ENCODE measurements at places on chromosomes 5 and 9.

GRCh38 chr5:171162596-171162995, 146.5 kb upstream of the TLX3 start:
- DNase-seq, result no peak

- no peak for DNase-seq
Observed at GRCh38 chr5:149731332-149731616, 1.2 kb downstream of the PPARGC1B start.

- no peak for DNase-seq
Observed at GRCh38 chr5:6492934-6493333, 44.3 kb downstream of the UBE2QL1 start.

DNA sequence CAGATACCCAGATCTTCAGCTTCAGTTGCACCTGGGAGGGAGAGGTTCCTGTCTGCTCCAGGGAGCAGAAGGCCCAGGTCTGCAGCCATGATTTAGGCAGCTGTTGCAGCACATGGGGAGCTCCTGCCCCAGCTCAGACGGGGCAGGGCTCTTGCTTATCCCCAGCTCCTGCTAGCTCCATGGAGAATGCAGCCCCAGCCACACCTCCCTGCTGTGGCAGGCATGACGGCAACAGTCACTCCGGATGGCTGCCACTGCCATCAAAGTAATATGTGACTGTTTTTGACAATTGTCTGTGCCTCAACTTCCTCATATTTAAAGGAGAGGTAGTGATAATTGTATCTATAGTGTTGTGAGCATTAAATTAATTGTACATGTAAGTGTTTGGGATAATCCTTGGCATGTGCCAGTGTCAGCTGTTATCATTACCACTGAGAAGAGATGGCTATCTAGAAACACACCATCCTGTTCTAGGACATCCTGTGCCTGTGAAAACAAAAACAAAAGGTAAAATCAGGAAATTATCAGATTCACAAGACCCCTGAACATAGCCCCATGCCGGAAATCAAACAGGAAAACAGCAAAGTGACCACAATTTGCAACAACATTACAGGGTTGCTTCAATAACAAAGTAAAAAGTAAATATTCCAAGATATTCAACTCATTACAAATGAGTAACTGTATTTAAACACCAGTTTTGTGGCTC, 1048.8 kb upstream of the ACO1 start:
- peak; percentile 30 for DNase-seq

GRCh38 chr5:123178683-123179082, 89.6 kb downstream of the PRDM6 start:
- DNase-seq, result no peak

GRCh38 chr5:101045689-101046088, 142.6 kb upstream of the ST8SIA4 start:
- DNase-seq, result peak; percentile 43

- peak; percentile 49 for DNase-seq
Observed at GRCh38 chr9:128006332-128006996, 25.7 kb upstream of the EEIG1 start.

- DNase-seq, result no peak
Observed at GRCh38 chr5:93580063-93580926, 724 bp downstream of the NR2F1-AS1 start.

DNA sequence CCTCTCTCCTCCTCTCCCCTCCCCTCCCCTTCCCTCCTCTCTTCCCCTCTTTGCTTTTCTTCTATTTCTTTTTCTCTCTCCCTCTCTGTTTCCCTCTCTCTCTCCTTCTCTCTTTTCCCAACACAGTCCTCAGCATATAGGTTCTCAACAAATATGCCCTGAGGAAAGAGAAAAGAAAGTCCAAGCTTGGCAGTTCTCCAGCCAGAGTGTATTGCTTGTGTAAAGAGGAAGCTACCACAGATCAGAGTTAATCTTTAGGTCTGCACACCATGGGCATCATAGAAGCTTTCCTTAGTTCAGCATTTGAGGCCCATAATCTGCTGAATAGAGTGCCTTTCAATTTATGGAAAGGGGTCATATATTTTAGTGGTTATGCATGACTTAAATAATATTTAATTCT, 382.8 kb upstream of the WWC1 start:
- DNase-seq, result no peak

DNA sequence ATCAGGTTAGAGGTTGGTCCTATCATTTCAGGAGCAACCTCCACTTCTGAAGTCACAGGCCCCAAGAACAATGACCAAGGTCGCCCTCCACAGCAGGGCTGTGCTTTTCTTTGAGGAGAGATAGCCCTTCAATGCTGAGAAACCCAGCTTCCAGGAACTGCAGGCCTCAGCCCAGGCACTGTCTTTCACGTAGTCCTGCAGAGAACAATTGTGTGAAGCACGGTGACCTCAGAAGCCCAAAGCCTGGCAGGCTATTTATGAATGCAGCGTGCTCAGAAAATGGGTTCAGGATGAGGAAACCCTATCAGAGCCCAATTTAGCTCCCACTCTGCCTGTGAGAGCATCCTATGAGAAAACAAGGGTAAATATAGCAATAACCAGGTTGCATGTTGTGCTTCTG, 388.3 kb downstream of the PLK2 start:
- DNase-seq, result no peak

- no peak for DNase-seq
Observed at GRCh38 chr9:116741086-116741740, 54.1 kb downstream of the TRIM32 start.

DNA sequence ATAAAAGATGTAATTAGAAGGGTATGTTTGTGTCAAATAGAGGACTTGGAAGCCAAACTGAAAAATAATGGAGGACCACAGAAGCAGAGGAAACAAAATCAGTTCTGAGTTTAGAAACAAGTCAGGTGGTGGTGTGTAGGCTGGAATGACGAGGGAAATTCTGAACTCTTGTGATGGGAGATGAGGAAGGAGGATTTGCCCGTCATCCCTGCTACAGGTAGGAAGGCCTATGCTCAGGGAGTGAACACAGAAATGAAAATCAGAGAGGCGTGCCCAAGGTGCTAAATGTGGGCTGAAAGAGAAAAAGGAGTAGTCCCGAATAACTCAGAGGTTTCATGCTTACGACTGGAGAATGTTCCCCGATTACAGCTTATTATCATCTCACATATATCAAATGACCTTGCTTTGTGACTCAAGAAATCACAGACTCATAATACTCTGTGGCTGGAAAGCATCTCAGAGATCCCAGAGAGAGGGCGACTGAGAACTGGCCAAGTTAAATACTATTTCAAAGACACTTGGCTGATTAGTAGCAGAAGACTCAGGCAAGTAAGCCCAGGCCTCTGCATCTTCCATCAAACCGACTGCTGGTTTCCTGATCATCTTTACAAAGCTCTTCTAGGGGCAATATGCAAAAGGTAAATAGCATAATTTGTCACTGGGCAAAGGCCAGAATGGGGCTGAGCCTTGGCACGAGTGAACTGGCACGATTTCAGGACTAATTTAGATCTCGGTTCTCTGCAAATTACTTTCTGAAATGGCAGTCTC, 126.0 kb downstream of the SUSD1 start:
- DNase-seq, result no peak

DNA sequence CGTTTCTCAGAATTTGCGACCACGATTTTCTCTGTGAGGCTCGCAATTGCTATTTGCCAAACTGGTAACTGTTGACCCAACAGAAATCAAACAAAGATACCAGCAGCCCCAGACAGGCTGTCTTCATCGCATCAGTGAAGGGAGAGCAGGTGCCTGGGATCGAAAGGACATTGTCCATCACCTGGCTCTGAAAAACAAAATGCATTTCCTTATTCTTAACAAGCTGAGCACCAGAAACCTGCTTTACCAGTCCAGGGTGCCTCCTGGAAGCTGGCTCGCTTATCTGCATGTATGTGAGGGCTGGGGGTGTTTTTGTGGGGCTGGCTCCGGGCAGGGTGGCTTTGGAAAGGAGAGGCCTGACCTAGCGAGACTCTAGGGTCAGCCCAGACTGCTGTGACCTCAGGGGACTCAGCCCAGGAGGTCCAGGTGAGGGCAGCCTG, 24.7 kb downstream of the WWC1 start:
- no peak for DNase-seq

- no peak for DNase-seq
Observed at GRCh38 chr5:118060833-118061232, 927.5 kb downstream of the DTWD2 start.

DNA sequence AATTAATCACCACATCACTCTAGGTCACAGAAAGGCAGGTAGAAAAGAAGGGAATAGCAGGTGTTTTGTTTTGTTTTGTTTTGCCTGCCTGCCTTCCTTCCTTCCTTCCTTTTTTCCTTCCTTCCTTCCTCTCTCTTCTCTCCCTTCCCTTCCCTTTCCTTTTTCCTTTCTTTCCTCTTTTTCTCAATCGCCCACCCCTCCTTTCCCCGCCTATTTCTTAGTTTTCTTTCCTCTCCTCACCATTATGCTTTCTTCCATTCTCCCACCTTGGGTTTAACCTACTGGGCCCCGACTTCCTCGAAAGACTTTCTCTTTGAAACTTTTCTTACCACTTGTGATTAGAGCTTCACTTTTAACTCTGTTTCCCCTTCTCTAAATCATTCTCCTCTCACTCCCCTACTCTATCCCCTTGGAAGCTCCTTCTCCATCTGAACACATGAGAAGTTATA, 231.3 kb upstream of the CD180 start:
- no peak for DNase-seq

- DNase-seq, result no peak
Observed at GRCh38 chr5:30121043-30121442, 1072.4 kb upstream of the CDH6 start.

GRCh38 chr9:214648-215493, at the start of gene DOCK8:
TSS of gene DOCK8 (plus strand) at chr9:214865. CDS start at chr9:214977, 112 bp downstream.
- DNase-seq, result peak; percentile 53
